ENCODE measurements at places on chromosomes 13 and 19.

DNA sequence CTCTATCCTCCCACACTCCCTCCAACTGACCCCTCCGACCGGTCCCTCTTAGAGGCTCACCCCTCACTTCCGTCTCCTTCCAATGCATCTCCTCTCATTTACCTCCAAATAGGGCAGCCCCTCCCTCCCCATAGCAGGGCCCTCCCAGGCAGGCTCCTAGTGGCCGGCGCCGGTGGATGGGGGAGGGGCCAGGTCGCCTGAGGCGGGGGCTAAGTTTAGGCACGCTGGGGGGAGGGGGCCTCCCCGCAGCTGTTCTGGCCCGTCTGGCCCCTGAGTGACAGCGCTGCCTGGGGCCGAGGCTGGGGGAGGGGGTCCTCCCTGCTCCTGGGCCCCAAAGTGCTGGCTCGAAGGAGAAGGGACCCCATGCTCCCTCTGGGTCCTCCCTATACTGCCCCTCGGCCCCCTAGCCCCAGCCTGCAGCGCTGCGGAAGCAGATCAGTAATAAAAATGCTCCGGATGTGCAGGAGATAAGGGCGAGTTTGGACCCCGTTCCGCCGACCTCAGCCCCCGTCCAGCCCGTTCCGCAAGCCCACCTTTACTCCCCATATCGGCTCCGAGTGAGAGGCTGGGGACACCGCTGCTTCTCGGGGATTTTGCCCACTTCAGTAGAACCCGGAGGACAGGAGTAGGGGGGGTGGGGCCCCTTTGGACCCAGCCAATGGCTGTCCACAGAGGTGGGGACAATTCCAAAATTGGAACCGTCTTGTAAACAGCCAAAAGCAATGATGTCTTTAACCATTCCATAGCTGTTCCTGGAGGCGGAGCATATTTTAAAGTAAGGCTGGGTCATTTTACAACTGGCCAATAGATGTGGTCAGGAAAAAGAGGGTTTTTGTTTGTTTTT, 4.0 kb downstream of the RTN2 start:
- peak; percentile 67 for DNase-seq

DNA sequence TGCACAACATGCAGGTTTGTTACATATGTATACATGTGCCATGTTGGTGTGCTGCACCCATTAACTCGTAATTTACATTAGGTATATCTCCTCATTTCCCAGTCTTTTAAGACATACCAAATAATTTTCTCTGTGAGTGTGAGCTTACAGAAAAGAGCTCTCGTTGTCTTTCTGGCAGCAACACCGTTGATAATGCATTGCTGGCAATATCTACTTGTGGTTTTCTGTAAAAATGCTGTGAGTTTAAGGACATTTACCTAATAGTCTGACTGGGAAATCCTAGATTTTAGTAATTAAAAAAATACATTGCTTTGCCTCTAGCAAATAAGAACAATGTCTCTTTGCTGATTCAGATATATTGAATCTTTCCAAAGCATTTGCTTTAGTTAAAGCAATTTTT, 8.4 kb downstream of the IGFL3 start:
- DNase-seq = no peak

DNA sequence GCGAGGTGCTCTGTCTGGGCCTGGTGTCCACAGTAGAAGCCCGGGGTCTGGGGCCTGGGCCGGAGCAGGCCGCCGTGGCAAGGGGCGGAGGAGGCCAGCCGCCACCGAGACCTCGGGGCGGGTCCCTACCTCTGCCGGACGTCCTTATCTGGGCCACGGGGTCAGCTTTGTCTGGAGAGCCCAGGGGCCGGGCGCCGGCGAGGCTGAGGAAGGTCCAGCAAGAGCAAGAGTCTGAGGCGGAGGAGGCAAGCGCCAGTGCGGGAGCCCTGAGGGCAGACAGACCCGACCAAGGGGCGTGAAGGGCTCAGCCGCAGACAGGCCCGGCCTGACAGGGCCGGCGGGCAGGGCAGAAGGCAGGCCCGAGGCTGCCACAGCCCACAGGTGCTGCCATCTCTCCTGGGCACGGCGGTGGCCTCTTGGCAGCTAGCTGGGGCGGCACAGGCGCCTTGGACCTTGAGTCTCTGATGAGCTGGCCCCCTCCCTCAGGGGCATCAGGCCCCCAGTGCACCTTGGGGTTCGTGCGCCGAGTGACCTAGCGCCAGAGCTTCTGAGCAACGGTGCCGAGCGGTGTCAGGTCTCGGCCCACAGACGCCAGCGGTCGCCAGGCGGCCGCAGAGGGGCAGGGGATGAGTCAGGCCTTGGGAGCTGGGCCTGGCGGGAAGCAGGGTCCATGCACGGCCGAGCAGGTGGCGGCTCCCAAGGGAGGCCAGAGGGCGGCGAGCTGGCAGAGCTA, 19.1 kb upstream of the AKAP8 start:
- no peak for DNase-seq

DNA sequence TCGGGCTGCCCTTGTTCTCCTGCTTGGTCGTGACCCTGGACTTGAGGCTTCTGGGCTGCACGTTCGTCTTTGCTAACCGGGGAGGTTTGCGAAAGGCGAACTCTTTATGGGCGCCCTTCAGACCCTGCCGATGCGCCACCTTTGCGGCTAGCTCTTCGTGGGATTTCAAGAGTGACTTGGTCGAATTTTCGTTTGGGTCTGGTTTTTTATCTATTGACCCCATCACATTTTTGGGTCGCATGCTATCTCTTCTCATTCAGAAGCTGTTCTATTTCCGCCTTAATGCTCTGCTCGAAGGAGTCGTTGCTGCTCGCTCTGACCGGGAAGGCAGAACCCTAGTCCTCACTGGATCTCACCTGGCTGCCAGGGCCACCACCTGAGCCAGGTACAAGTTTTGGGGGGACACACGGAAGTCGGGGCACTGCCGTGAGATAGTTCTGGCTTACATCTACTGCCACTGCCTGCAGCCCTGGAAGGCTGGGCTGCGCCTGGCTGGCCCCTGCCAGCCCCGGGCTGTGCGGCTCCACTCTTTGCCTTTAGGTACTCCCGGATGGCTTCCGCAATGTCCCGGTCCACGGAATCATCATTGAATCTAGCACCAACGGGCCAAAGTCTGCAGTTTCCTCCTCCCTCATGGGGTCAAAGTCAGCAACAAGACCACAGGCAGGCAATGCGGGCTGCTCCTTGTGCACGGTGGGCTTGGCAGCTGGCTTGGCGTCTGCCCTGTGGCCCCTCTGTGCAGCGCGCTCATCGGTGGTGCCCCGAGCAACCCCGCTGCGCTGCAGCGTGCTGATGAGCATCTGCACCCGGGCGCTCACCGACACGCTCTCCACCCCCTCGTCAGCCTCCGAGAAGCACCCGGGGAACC, 16.2 kb downstream of the RB1 start:
- no peak for DNase-seq

DNA sequence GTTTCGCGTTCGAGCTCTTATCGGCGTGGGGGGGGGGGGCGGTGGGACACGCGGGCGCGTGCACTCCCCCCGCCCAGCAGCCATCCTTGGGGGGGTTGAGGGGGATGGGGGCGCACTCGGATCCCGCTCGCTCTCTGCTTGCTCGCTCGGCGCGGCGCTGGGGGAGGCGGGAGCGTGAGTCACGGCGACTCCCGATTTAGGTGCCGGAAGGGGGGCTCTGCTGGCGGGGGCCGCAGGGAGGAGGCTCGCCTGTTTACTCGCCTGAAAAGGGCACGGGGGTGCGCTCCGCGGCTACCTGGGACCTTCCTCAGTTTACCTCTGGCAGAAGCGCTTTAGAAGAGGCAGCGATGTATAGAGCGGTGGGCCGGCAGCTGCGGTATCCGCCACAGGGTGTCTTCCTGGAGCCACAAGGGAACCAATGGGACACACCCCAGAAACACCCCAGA, 1.1 kb upstream of the PDE4A start:
- DNase-seq = peak; percentile 56

DNA sequence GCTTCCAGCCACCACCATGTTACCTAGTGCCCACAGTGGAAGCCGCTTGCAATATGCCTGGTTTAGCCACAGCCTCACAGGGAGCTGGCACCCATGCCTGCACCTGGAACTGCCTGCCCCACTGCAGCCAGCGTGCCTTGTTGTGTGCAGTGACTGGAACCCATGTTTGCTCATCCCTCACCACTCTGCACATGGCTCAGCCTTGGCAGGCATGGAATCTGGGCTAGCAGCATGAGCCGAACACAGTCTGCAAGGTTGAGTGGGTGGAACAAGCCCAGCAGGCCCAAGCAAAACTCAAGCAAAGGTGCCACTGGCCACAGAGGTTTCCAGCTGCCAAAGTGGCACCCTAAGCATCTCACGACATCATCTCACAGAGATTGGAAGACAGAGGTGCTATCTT, 269.5 kb downstream of the PCDH20 start:
- DNase-seq = no peak

GRCh38 chr13:98827449-98827848, 75.0 kb upstream of the SLC15A1 start:
- no peak for DNase-seq

DNA sequence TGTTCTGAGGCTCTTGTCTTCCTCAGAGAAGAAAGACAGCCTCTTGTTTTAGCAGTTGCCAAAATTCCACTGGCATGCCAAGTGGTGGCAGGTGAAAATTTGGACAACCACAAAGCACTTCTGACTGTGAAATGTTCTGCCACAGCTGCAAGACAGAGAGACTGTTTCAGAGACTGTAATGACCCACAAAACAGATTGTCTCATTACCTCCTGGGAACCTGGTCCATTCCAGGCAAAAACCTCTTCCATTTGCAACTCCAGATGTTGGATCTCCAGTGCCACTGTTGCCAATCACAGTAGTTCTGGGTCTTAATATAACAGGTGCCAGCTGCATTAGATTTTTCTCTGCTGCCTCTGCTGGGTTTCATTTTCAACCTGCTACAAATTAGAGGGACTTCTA, 911.5 kb downstream of the UQCRFS1 start:
- no peak for DNase-seq

GRCh38 chr19:54077334-54077733, 3.8 kb downstream of the TARM1 start:
- no peak for DNase-seq

DNA sequence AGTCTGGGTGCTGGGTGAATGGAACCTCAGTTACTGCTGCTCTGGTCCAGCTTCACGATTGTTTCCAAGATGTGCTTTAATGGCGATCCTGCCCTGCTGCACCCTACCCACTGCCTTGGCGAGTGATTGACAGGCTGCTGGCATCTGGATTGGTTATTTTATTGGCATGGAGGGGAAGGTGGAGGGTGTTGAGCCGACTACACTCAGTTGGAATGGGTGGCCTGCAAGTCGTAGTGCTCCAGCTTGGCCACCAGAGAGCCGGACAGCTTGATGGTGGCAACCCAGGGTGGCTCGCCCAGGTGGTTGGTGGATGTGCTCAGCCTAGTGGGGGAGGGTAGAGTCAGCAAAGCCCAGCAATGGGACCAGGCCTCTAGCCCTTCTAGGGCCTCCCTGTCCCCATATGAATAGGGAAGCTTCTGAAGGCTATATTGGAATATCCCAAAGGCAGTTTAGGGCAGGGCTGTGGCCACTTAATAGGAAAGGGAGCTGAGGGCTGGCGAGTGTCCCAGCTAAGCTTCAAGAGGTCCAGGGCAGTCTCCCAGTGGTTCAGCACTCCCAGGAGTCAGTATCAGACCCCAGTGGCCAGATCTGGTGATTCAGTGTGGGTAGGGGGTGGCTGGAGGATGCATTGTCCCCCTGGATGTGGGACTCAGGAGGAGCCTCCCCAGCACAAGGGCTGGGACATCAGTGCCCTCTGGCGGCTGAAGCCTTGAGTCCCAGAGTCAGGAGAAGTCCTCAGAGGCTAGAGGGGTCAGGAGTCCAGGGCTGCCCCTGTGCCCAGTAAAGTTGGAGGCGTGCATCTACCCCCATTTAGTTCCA, 3.4 kb downstream of the GGN start:
- DNase-seq = no peak

All from Right ventricle myocardium inferior (tissue), 1 donor.